ENCODE measurements at places on chromosomes 3 and 15.

GRCh38 chr3:106610362-106610959 lies 741.6 kb upstream of the CBLB start:
- DNase-seq: no peak

DNA sequence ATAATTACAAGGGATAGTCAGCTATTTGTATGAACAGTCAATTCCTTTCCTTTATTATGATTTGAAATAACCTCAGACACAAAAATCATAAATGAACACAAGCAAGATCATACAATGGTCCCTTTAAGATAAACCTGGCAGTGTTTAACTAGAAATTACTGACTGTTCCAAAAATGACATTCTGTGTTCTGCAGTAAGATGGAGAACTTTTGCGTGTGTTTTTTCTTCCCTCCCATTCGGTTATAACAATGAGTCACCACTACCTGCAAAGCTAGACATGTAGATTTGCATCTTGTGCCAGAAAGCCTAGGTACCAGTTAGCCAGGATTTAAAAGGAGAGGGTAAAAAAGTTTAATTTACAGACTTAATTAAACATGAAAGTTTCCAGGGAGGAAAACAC lies 248.2 kb upstream of the ADAMTS9 start:
- DNase-seq: no peak

DNA sequence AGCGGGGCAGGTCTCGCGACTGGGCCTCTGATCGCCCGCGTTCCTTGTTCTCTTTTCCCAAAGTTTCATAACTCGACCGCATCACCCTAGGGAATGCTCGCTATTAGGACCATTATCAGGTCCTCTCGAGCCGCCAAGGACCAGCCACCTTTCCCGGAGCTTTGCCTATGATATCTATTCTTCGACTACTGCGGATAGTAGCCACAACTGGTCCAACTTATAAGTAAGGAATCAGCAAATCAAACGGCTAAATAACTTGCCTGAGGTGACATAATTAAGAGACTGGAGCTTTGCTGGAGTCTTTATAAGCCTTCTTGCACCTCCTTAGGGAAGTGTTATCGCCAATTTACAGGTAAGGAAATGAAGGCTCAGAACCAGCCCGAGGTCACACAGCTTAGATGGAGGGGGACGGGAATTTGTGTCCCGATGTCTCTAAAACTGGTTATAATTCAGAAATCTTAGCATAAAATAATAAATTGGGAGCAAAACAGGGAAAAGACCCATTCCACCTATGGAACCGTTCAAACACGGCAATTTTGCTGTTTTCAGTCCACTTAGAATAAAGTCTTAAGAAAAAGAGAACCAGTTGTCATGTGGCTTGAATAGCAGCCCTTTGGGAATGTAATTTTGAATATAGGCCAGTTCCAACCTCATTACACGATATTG lies 479 bp upstream of the PLD1 start:
- no peak for DNase-seq

DNA sequence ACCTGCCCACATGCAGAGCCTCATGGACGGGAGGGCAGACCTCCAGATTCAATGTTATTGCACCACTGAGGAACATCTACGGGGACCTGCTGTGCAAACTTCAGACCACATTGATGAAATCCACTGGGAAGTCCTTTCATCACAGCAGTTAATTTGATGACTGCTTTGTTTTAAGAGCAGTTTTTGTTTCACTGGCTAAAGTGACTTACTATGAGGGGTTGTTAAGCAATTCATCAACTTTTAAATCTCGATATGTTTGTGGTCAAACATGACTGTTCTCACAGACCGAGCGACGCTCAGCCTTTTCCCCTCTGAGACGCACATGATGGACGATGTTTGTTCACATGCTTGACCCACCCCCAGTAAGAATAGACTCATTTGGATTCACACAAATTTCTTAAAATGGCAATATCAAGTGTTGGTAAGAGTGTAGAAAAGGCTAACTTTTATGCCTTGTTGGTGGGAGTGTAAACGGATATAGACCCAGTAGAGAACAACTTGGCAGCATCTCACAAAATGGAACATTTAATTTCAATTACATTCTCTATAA lies 35.9 kb upstream of the IREB2 start:
- no peak for DNase-seq
